NCI-H82 (cell line): ENCODE measurements at places on chromosomes 2 and 18.
A peak's percentile ranks its signal among the peaks of the same experiment; 100 is the strongest.

DNA sequence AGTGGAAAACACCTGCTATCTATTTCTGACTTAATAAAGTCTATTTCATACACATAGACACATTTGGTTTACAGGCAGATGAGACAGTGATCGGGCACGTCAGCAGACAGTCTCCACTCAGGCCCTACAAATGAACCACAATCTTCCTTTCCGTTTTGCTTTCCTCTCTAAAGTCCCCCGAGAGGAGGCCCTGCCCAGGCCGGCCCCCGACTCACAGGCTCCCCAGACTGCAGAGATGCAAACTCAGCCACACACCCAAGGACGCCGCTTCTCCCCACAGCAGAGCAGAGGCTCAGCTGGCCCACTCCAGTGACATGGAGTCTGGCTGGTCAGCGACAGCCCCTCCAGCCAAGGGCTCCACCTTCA lies 9.3 kb upstream of the MTERF4 start:
- no peak for DNase-seq

- no peak for DNase-seq
Observed at GRCh38 chr2:215831296-215831913, 181.9 kb downstream of the MREG start.

GRCh38 chr2:148533004-148533403 lies 111.5 kb upstream of the EPC2 start:
- DNase-seq = no peak

GRCh38 chr2:137659616-137660015 lies 304.7 kb upstream of the HNMT start:
- DNase-seq = peak; percentile 34

- no peak for DNase-seq
Observed at GRCh38 chr2:177548636-177549035, 156.1 kb downstream of the AGPS start.

DNA sequence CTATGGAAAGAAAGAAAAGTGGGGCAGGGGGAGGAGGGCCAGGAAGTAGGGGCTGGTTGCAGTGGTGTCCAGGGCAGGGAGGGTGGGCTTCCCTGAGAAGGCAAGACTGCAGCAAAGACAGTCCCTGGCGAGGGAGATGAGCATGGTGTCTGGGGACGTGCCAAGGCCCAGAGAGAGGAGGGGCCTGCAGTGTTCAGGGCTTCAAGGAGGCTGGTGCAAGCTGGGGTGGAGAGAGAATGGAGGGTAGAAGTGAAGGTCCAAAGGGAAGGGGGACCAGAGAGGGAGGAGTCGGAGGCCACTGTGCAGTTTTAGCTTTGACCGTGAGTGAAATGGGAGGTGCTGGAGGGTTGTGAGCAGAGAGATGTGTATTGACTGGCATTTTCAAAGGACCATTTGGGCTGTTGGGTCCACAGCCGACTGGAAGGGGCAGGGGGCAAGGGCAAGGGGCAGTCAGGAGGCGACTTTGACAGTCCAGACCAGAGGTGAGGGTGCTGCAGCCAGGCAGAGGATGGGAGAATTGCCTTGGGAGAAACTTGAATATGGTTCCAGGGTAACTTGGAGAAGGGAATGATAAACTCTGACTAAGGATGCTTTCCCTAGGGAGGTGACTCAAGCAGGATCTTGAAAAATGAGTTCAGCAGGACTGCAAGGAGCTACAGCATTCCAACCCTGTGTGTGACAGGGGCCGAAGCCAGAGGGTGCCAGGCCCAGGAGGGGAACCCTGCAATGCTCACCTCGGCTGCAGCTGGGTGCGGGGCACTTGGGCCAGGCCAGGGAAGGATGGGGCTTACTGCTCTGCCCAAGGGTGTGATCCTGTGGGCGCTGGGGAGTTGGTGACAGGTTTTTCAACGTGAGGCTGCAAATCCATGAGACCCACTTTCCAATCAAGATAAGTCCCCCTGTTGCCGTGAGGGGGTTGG lies 177.1 kb upstream of the HAAO start:
- DNase-seq = no peak

- DNase-seq = no peak
Observed at GRCh38 chr2:130776550-130776949, 21.2 kb downstream of the AMER3 start.

DNA sequence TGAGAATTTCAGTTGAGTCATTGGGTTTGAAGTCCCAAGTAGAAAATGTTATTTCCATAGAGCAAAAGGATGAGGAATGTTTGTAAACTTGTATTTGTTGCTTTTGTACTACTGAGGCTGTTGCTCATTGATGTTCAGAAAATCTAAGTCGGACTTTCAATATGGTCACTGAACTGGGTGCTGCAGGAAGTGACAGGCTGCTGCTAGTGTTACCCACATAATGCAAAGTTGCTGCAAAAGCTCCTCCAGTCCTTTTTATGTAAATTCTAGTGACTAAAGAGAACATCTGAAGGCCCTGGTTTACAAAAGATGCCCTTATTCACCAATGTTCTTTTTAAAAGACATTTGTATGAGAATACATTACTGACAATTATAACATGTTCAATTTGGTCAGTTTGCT lies 131.1 kb upstream of the FAM98A start:
- DNase-seq = no peak

DNA sequence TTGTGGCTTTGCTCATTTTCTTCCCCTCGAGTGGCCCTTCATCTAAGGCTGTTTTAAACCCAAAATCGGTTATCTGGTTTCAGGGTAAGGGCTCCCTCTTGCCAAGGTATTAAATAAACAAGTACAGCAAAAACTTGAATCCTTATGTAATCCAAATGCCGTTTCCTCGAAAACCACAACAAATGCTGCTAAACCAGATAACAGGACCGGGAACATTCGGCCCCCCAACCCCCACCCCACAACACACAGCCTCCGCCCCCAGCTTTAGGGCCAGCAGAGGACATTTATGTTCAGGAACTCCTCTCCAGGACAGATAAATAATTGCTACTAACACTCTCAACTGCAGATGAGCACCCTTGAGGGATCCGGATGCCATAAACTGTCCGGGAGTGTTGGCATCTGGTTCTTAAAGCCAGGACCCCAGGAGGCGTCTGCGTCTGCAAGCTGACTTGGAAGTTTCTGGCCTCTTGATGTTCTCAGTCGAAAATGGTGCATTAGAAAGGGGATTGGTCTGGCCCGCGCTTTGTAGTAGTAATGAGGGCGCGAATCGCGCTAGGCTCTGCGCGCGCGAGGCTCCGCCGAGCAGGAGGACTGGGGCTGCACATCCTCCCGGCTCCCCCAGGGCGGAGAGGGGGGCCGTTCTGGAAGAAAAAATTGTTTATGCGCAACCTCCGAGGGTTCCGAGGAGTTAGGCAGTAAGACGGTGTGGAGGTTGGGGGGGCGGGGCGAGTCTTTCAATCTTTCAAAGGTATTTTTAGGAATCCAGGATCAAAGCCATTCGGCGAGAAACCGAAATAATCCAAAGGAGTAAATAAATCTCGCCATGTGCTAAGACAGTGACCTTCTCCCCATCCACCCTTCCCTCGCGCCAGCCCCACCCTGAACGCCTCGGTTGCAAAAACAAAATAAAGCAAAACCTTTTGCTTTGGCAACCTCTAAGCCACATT lies 3.9 kb upstream of the ID2 start:
- DNase-seq = peak; percentile 88

- DNase-seq = no peak
Observed at GRCh38 chr2:226339616-226340015, 460.0 kb downstream of the IRS1 start.
